ENCODE measurements at places on chromosomes 4 and X.

DNA sequence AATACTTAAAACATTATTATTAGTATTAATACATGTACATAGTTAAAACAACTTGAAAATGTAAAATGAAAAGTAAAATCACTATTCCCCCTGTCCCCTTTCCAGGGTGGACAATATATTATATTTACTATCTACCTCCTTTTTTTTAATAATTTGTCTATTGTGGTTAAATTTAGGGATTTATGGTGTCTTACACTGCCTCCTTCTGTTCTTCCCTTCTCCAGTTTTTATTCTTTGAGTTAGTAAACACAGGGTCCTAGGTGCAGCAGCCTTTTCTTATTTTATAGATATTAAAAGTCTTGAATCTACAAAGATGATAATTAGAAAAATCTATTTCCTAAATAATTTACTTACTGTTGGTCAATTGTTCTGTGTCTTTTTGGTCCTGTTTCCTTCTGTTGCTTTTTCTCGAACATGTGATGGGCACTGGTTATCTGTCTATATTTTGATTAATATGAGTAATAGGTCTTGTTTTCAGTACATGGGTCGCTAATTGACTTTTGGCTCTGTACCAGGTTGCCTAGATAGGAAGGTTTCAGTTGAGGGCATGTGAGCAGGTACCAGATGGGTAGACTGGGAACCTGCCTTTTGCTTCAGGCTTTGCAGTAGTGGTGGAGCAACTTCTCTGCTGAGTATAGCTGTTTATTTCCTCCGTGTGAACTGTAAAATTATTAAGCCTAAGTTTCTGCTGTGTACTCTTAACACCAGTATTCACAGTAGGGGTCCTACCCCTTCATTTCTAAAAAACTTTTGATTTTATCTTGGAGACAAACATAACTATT lies 1.1 kb downstream of the NUDT9 start:
- peak; percentile 52 for DNase-seq

GRCh38 chrX:134653835-134654234 lies 4.4 kb downstream of the PLAC1 start:
- DNase-seq = no peak

DNA sequence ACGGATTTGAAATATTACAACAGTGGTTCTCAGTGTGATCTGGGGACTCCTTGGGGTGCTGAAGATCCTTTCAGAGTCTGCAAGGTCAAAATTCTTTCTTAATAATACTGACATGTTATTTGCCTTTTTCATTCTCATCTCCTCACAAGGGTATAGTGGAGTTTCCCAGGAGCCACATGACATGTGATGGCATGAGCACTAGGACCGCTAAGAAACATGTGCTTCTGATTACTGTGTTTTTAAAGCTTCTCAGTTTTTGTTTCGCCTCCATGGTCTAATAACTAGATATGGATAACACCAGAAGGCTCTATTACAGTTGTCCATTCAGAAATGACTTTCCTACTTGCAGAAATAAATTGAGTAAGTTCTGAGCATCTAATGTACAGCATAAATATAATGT lies 156.1 kb downstream of the RAB28 start:
- no peak for DNase-seq

DNA sequence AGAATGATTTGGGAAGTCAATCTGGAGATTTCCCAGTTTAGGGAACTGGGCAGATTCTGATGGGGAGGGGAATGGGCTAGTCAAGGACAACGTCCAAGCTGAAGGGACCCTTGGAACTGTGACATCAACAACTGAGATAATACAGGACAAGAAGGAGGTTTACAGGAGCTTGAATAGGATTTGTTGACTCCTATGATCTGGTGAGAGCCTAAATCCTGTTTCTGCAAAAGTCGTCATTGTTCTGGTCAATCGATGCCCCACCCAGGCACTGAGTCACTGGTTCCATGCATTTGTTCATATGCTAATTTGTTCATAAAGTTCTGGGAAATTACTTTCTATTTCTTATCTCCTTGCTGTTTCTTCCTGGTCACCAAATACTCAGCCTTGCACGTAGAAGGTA lies 15.3 kb upstream of the PDGFRA start:
- no peak for DNase-seq

- no peak for DNase-seq
Observed at GRCh38 chr4:112325530-112325929, 28.4 kb downstream of the ALPK1 start.

DNA sequence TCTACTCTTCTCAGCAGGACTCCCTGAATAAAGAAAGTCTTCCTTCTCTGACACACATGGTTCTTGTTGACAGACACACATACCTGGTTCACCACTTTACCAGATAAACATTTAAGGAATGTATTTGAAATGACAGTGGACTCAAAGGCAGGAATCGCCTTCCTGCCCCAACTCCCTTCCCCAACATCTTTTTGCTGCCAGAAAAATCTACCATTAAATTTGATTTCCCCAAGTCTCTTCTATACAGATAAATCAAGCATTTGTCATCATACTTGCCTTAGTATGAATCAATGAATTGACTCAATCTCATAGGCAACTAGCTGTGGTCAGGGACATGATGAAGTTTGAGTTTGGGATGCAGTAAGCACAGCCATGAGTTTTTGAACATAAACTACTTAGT lies 23.3 kb upstream of the ANXA5 start:
- no peak for DNase-seq

DNA sequence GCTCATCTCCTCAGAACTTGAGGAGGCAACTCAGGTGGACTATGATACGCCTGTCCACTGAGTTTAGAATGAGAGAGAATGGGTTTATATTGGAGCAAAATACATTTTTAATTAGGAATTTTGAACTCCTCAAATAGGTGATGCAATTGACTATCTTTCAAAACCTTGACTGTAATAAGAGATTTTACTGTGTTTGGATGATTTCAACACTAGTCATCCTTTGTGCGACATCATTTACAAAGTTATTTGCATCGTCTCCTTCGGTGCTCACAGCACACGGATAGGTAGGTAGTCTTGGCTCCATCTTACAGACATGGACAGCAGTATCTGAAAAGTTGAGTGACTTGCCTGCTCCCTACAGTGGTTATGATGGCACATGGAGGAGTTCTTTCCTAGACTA lies 67.0 kb downstream of the AASDH start:
- no peak for DNase-seq

- no peak for DNase-seq
Observed at GRCh38 chr4:110854021-110854678, 231.3 kb upstream of the PITX2 start.

DNA sequence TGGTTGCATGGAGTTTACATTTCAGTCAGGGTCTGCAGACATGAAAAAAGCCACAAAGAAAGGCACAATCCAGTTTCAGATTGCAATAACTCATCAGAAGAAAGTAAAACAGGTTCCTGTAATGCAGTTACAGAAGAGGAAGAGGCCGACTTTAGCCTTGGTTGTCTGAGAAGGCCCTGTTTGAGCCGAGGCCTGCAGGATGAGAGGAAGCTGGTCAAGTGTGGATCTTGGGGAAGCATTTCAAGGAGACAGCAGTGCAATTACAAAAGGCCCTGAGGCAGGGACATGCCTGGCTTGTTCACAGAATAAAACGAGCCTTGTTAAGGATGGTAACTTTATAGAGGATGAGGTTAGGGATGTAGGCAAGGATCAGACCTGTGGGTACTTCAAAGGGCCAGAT lies 62.4 kb downstream of the AFF2 start:
- DNase-seq = no peak

DNA sequence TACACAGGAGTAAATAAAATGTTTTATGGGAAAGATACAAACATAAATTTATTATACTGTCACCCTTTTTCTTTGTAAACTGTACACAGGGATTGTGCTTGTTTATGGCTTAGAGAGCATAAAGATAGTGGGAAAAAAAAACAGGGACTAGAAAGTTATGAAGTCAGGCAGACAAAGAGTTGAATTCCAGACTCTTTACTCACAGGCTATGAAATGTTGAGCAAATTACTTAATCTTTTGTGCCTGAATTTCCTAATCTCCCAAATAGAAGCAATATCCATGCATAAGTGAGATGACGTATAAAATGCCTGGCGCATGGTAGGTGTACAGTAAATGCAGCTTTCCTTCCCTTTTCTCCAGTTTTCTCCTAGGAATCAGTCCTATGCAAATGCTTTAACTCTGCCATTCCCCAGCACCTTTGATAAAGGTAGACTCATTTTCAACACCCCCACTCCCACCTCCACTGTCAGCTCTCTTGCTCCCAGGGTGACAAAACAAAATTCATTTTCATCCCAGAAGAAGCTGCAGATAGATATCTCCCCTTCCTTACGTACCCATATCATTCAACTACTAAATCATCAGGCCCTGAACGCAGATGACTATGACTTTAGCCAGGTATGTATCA lies 44.5 kb upstream of the BTC start:
- peak; percentile 1 for DNase-seq

- DNase-seq = no peak
Observed at GRCh38 chrX:148804579-148805355, 304.4 kb downstream of the AFF2 start.

GRCh38 chr4:94490437-94490836 lies 38.7 kb downstream of the PDLIM5 start:
- no peak for DNase-seq

DNA sequence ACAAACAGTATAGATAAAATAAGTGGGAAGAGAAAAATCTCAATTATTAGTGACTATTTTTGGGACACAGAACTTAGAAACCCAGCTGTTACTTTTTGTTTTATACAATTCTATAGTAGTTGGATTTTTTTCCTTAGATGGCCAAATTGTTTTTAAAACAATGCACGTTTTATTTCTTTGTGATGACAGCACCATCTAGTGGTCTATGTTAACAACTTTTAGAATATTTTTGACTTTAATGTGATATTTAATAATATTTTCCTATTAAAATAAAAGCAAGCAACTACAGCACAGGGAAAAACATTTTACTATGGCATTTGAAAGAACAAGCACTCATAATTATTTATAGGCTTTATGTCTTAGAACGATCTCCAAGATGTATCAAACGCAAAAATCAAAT lies 5.6 kb upstream of the SMIM31 start:
- peak; percentile 12 for DNase-seq

DNA sequence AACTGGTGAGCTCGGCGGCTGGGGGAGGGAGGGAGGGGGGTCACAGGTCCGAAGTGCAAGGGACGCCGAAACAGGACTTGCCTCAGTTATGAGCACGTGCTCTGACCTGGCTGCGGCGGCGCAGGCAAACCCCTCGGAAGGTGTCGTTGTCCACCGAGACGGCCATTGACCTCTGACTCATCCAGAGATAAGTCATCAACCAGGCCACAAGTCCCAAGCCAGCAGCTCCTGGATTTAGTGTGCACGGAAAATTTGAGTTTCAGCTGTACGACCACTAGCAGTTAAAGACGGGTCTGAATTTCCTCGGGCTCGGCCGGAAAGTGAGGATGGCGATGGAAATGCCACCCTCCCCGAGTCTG lies 674 bp downstream of the SH3D19 start:
- no peak for DNase-seq

DNA sequence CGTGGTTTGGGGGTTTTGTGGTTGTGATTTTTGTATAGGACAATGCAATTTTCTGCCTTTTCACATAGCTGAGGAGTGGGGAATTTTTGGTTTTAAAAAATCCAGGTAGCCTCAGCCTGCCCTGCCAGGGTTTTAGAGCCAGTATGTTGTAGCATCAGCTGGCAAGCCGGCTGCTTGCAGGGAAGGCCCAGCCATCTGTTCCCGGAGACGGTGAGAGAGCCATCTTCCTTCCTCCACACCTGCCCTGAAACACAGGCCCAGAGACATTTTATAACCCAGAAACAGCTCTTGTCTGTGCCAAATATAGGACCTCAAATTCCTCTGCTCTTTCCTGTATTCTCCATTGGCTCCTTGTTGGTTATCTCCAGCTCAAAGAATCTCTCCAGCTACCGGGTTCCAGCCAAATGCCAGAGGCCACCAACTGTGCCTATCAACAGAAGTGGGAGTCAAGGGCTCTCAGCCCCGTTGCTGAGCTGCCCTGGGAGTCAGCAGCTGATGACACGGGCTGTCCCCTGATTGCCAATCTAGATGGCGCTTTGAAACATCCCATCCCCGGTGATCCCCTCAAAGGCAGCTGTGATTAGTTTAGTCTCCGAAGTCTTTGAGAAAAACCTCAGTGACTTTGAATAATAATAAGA lies 595.2 kb downstream of the MID1IP1 start:
- DNase-seq = no peak

- DNase-seq = no peak
Observed at GRCh38 chrX:120534413-120535205, 26.2 kb downstream of the CUL4B start.

- no peak for DNase-seq
Observed at GRCh38 chrX:143632625-143633410, 3.1 kb downstream of the SLITRK4 start.

DNA sequence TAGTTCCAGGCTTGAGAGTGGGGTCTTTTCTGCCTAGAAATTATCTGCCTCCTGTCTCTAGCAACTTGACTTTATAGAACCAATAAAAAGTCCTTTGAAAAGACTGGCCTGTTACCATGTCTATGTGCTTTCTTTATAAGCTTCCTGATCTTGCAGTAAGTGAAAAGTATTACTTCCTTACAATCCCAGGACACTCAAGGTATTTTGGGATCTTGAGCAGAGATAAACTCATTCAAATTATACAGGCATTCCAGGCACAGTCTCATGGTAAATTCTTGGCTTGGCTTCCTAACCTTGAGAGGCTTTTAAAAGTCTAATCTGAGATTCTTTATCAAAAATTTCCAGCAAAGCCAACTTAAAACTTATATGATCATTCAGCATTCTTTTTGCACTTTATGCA lies 833.0 kb upstream of the POU3F4 start:
- DNase-seq = no peak

DNA sequence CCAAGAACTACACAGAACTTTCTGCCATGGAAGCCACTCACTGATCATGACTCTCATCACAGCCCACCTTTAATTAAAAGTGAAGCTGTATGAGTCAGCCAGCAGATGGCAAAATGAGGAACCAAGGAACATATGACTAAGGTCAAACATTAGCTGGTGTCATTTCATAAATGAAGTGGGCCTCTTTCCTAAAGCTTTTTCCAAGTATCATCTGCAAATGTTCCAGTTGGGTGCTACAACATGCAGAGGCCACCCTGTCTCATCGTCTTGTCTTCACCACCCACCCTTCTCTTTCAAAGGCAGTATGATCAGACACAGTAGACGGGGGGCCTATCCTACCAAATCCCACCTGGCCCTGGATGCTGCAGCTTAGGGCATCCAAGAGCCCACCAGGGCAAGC lies 9.2 kb upstream of the EOLA1 start:
- no peak for DNase-seq

DNA sequence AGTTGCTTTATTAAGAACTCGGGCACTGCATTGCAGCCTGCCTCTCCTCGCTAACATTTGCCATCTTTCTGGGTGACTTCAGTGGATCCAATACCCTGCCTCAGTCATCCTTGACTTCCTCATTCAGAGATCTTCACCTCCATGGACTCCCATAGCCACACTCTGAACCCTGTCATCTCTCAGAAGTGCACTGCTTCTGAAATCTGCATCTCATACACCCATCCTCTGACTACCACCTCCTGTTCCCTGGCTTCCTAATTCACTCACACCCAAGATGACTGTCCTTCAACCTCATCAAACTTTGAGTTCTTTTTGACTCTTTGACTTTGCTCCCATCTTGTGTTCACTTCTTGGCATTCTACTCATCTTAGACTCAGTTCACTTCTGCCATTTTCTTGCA lies 25.3 kb upstream of the CYBB start:
- no peak for DNase-seq

GRCh38 chr4:109989044-109989443 lies 76.4 kb downstream of the EGF start:
- DNase-seq = no peak

- no peak for DNase-seq
Observed at GRCh38 chr4:150805183-150806025, 209.7 kb downstream of the LRBA start.

- no peak for DNase-seq
Observed at GRCh38 chrX:135449637-135450550, 28.1 kb downstream of the SMIM10L2A start.
